ENCODE measurements at places on chromosomes 11 and 22. TPM values are rescaled to one million over a fixed set of nuclear protein-coding genes. Genes with fewer than 3 reads are reported as not detected.

Gene CRYAB
- total RNA-seq: not detected

Gene EHBP1L1
- total RNA-seq: 157 TPM

DNA sequence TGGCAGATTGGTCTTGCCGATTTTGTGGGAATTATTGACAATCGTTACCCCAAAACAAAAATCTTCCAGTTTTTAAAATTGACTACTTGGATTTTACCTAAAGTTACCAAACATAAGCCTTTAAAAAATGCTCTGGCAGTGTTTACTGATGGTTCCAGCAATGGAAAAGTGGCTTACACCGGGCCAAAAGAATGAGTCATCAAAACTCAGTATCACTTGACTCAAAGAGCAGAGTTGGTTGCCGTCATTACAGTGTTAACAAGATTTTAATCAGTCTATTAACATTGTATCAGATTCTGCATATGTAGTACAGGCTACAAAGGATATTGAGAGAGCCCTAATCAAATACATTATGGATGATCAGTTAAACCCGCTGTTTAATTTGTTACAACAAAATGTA lies 37.2 kb downstream of the IGLL1 start:
- no peak for DNase-seq

DNA sequence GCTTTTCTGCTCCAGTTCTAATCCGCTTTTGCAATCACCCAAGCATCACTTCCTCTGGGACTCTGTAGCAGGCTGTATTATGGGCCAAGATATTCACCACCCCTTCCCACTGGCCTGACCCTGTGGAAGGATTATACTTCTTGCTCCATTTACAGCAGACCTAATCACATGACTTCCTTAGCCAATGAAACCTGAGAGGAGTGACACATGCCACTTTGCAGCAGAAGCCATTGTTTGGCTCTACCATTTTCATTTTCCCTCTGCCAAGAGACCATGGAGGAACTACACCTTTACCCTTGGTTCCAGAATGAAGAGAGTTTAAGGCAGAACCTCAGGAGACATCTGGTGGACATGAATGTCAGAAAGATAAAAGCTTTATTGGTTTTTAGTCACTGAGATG lies 134.9 kb upstream of the HSD17B12 start:
- DNase-seq: no peak

GRCh38 chr11:47466701-47467250 lies 17.8 kb upstream of the RAPSN start:
- DNase-seq: no peak

GRCh38 chr11:104570078-104570701 lies 328.1 kb downstream of the CASP12 start:
- DNase-seq: no peak

DNA sequence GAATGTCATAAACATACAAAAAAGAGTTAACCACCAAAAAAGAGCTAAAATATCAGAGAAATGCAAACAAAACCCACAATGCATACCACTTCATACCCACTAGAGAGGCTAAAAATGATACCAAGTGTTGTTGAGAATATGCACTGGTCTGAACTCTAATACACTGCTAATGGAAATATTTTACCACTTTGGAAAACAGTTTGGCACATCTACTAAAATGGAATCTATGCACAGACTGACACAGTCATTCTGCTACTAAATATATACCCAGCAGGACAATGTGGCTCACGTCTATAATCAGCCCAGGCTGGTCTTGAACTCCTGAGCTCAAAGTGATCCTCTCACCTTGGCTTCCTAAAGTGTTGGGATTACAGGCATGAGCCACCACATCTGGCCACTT lies 18.0 kb downstream of the MAPK1 start:
- no peak for DNase-seq

DNA sequence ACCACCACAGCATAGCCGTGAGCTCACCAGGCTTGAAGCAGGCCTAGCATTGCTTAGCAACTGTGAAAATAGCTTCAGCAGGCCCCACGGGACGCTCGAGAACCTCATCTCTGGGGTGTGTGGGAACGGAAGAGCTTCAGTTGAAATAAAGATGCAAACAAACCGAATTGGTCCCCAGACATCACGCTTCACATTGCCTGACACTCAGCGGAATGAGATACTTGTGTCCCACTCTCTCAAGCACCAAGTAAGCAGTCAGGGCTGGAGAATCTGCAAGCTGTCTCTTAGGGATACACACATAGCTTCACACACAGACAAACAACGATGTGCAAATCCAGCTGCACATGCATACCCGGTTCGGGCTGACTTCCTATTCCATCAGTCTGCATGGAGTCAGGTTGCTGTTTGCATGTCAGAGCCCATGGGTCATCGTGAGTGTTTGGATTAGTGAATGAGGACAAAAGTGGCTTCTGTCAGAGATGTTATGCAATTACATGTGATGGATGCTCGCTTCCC lies 205.7 kb downstream of the SNX19 start:
- DNase-seq: no peak

GRCh38 chr11:134761386-134761785 lies 349.3 kb upstream of the B3GAT1 start:
- no peak for DNase-seq

GRCh38 chr11:34997952-34998528 lies 81.6 kb downstream of the PDHX start:
- no peak for DNase-seq

DNA sequence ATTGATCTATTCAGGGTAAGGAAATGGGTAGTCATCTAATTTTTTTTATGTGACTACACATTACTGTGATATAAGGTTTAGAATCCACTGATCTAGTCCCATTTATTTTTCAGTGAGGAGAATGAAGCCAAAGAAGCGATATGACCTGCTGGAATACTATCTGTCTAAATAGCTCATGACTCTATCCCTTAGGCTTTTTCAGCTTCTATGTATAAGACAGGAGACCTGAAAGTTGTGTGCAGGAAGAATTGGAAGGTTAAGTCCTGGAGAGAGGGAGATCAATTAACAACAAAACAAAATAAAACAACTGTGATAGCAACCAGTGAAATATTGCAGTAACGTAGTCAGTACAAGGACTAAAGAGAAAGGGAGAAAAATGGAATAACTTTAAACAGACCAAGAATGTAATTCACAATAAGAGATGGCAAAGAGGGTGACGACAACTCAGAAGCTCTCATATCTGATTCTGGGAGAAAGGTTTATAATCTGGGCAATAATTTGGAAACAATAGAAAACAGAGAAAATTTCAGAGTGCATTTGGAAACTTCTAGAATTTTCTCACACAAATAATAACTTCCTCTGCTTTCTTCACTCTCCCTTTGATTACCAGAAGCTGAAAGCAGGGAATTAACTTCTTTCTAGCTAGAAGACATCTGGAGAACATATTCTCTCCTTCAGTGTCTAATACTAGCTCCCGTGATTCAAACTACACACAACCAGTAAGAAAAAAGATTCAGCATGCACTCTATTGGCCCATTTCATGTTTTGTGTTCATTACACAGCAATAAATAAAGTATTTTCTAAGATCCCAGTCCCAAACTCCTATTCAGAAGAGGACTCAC lies 19.2 kb upstream of the CASP12 start:
- no peak for DNase-seq

Measured in T-cell (primary cell).